Fibroblast of pulmonary artery (primary cell): ENCODE measurements at places on chromosomes 12 and 14.

DNA sequence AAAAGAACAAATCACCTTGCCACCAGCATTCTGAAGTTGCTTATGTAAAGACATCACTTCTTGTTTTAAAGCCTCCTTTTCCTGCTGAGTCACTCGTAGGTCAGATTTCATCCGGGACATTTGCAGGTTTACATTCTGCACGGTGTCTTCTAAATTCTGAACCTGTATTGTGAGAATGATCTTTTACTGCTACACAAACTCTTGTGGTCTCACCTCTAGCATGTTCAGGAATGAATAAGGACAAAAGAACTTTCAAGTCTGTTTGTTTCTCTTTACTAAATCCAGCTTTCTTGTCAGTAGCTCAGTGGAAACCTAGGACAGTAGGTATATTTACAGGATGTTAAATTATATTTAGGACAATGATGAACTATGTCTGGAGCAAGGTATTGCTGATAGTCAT is 73.5 kb upstream of the SAV1 start:
- DNase-seq: peak; percentile 33

DNA sequence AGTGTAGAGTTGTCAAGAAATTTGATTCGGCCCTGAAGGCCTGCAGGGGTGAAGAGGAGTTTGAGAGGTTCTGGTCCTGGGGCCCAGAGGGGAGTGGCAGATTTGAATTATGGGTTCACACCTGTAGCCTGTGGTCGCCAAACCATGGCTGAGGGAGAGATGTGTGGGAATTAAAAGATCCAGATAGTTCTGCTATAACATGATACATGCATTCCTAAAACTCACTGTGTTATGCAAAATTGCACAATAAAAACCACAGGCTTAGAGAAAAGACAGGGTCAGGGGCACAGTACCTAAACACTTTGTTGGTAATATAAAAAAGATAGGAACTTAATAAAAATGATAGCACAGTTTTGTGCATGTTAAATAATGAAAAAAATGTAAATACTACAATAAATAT is 106.2 kb downstream of the TMEM30B start:
- DNase-seq: peak; percentile 65

DNA sequence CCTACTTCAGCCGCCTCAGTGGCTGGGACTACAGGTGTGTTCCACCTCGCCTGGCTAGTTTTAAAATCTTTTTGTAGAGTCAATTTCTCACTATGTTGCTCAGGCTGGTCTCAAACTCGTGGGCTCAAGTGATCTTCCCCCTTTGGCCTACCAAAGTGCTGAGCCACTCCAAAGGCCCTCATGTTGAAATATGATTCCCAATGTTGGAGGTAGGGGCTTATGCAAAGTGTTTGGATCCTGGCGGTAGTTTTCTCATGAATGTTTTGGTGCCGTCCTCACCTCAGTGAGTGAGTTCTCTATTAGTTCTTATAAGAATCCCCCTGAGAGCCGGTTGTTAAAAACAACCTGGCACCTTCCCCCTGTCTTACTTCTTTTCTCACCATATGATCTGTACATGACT is 784.6 kb downstream of the TMTC2 start:
- no peak for DNase-seq

GRCh38 chr14:96792003-96792402 is 5.2 kb upstream of the VRK1 start:
- no peak for DNase-seq

- no peak for DNase-seq
These were observed 111.5 kb upstream of the IFNG-AS1 start for GRCh38 chr12:67877727-67878126.

GRCh38 chr12:110023059-110023980 is 24.1 kb downstream of the ANKRD13A start:
- peak; percentile 49 for DNase-seq

DNA sequence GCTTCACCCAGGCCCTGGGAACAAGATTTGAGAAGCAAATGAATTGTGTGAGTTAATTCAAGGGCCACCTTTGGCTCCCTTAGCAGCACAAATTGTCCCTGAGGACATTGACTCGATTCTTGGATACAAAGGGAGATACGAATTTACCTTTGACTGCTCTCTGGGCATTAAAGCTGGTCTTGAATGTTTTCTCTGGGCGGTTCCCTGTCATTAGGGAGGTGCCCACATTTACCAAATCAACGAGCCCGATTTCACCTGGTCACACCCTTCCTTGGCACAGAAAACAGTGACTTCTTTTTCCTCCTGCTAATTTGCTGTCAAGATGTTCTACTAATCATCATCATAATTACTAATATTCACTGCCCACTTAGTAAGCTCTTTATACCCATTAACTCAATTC is 27.1 kb upstream of the CCDC63 start:
- no peak for DNase-seq

GRCh38 chr12:127063339-127064072 is 1203.5 kb upstream of the TMEM132C start:
- no peak for DNase-seq

DNA sequence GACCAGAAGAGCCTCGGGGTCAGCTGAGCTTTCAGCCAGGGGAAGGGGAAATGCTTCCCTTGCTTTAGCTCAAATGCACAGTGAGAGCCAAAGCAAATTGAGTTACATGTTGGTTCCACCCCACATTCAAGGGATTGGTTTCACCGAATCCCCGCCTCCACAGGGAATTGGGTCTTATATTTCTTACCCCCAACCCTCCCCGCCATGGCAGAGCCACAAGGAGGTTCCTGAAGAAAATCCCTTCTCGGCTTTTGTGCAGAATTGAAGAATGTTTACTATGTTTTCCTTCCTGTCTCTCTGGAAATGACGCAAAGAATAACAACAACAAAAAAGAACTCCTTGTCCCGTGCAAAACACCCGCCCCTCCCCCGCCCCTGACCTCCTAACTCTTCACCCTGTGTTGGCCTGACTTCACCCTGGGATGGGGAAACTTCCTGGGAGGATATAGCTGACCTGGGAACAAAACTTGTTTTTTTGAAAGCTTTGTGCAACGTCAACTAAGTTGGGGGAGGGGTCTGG is 21.9 kb upstream of the CIPC start:
- peak; percentile 98 for DNase-seq

DNA sequence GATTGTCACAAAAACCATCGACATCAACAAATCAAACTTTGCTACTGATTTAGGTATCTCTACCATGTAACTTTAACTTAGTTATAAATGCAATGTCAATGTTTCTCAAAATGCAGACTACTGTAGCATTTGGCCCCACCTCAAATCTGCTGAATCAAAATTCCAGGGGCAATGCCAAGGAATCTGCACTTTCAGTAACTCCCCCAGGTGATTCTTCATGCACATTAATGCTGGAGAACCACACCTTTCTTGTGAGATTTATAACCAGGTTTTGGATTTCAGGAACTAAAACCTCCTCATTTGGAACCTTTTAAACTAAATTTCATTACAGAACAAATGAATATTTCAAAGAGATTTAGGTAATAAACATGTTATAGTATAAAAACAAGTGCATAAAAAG is 4.9 kb downstream of the ATP2B1 start:
- no peak for DNase-seq

DNA sequence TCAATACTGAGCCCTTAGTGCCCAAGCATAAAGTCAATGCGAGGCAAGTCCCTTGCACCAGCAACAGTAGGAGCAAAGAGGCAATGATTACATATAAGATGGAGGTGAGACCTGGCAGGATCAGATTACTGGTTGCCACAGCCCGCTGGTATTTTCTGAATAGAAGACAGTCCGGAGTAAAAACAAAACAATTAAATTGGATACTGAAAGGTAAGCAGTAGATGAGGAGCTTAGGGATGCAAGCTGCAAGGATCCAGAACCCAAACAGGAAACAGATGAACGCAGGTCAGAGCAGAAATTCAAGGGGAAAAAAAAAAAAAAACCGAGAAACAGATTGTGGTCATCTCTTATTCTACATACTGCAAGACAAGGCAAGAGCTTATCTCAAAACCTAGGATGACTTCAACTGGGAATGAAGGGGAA is 119.6 kb downstream of the MED13L start:
- DNase-seq: no peak

GRCh38 chr14:52850451-52850909 is 59.1 kb upstream of the GNPNAT1 start:
- no peak for DNase-seq

DNA sequence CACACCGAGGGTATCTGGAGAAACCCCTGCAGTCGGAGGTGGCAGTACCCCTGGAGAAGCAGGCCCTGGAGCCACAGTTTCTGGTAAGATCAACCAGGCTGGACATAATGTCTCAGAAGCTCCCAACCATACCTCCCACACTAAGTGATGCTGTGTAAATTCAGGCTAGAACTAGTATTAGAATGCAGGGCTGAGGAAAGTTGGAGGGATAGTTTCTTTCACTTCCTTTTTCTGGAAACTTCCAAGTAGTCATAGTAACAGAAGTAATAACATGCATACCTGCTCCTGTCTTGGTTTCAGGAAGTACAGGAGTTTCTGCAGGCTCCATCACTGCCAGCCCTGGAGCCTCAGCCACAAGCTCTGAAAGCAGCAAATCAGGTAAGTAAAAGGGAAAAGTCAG is 228.1 kb upstream of the CNTN1 start:
- no peak for DNase-seq

- no peak for DNase-seq
These were observed 202.8 kb upstream of the DIO3 start for GRCh38 chr14:101358320-101359125.

GRCh38 chr12:100199347-100200149 is 1.1 kb upstream of the ACTR6 start:
- DNase-seq: peak; percentile 7

GRCh38 chr14:94019329-94019728 is 6.8 kb upstream of the OTUB2 start:
- DNase-seq: no peak

DNA sequence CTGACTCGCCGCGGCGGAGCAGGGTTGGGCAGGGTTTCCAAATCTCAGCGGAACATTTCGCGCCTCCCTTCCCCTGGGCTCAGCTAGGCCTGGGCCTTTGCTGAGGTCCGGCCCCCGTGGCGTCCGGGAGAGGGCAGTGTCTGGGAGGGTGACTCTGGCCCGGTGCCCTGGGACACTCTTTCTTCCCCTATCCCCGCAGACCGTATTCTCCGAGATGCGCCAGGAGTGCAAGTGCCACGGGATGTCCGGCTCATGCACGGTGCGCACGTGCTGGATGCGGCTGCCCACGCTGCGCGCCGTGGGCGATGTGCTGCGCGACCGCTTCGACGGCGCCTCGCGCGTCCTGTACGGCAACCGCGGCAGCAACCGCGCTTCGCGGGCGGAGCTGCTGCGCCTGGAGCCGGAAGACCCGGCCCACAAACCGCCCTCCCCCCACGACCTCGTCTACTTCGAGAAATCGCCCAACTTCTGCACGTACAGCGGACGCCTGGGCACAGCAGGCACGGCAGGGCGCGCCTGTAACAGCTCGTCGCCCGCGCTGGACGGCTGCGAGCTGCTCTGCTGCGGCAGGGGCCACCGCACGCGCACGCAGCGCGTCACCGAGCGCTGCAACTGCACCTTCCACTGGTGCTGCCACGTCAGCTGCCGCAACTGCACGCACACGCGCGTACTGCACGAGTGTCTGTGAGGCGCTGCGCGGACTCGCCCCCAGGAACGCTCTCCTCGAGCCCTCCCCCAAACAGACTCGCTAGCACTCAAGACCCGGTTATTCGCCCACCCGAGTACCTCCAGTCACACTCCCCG is 3.0 kb downstream of the WNT1 start:
- no peak for DNase-seq

DNA sequence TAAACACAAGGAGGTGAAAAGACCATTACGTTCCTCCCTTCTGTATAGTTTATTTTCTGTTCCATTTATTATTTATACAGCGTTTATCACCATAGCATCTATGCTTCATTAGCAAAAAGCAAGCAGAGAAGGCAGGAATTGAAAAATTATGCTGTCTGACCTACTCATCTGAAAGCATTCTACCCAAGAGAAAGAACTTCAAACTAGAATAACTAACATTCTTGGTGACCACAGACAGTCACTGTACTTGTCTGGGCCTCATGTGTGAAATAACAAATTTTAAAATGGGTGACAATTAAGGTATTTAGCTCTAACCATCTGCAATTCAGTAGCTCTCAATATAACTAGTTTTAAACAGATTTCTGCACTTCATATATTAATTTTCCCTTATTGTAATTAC is 29.3 kb upstream of the PDE3A start:
- DNase-seq: no peak

GRCh38 chr12:12473223-12473622 is 89.4 kb downstream of the DUSP16 start:
- DNase-seq: no peak
